ENCODE measurements at places on chromosomes 3 and 15. TPM values are rescaled to one million over a fixed set of nuclear protein-coding genes. Genes with fewer than 3 reads are reported as not detected.

CLDN1 gene
- not detected for total RNA-seq

MCF2L2 gene
- total RNA-seq = 7.3 TPM

SLC28A1 gene
- not detected for total RNA-seq

WDR53 gene
- 37.5 TPM for total RNA-seq

CFAP100 gene
- total RNA-seq = not detected

IL20RB gene
- total RNA-seq = 1.5 TPM

REC114 gene
- not detected for total RNA-seq

YEATS2 gene
- 26.9 TPM for total RNA-seq

QTRT2 gene
- total RNA-seq = 35.7 TPM

CAMK2N2 gene
- total RNA-seq = 0.25 TPM

FANCD2OS gene
- not detected for total RNA-seq

GOLGA8S gene
- 0.30 TPM for total RNA-seq

CD200 gene
- total RNA-seq = 1.8 TPM

IL5RA gene
- total RNA-seq = 0.12 TPM

TGM4 gene
- total RNA-seq = not detected

ANAPC13 gene
- 40.9 TPM for total RNA-seq

HIGD2B gene
- 0.39 TPM for total RNA-seq

FAM107A gene
- total RNA-seq = not detected

TLR9 gene
- total RNA-seq = 2.3 TPM

PATL2 gene
- total RNA-seq = 62.1 TPM

PLA2G4E gene
- not detected for total RNA-seq

C3orf49 gene
- not detected for total RNA-seq

IL17RD gene
- total RNA-seq = not detected

AP3B2 gene
- 0.64 TPM for total RNA-seq

KATNBL1 gene
- 34.7 TPM for total RNA-seq

TRAT1 gene
- 164 TPM for total RNA-seq

PLD1 gene
- total RNA-seq = 1.2 TPM
